ENCODE measurements at places on chromosomes 11 and 22. TPM values are rescaled to one million over a fixed set of nuclear protein-coding genes. Genes with fewer than 3 reads are reported as not detected.

The MUC5B gene
- total RNA-seq, result not detected

The CASP1 gene
- 17.8 TPM for total RNA-seq

The APOBEC3A gene
- total RNA-seq, result 0.42 TPM

The EHF gene
- total RNA-seq, result 79.8 TPM

The TNNT3 gene
- 61.6 TPM for total RNA-seq

The OR8D1 gene
- not detected for total RNA-seq

The ZNRF3 gene
- total RNA-seq, result 7.4 TPM

The MICAL3 gene
- 31.8 TPM for total RNA-seq

The GAB4 gene
- total RNA-seq, result not detected

The FAM83F gene
- 3.1 TPM for total RNA-seq

The OR2AT4 gene
- 0.05 TPM for total RNA-seq

The CHRM1 gene
- total RNA-seq, result 0.53 TPM

The OR51B5 gene
- total RNA-seq, result 4.3 TPM

The RIMBP3C gene
- total RNA-seq, result 0.26 TPM

The MUC2 gene
- total RNA-seq, result not detected

The ACR gene
- total RNA-seq, result not detected

The HDAC10 gene
- total RNA-seq, result 20.0 TPM

The SHANK2 gene
- total RNA-seq, result 6.2 TPM

The MOV10L1 gene
- 9.7 TPM for total RNA-seq

The C11orf98 gene
- total RNA-seq, result 10.9 TPM

The PRG3 gene
- not detected for total RNA-seq

The UNC93B1 gene
- 20.5 TPM for total RNA-seq

The NXPE1 gene
- total RNA-seq, result not detected

The RAC2 gene
- total RNA-seq, result 3.2 TPM

The C22orf23 gene
- 0.26 TPM for total RNA-seq

The SCN3B gene
- total RNA-seq, result 5.6 TPM

The ART5 gene
- total RNA-seq, result not detected

The RGL4 gene
- not detected for total RNA-seq

The PDGFB gene
- total RNA-seq, result 5.8 TPM

The KDM2A gene
- 74.8 TPM for total RNA-seq

The NAALADL1 gene
- 11.7 TPM for total RNA-seq

All from urinary bladder (tissue), 4 donors.